ENCODE measurements at places on chromosomes 2 and 18.
A peak's percentile ranks its signal among the peaks of the same experiment; 100 is the strongest.

GRCh38 chr18:59690186-59690982, 6.8 kb downstream of the CCBE1 start:
- DNase-seq, result no peak

GRCh38 chr2:54239427-54239826, 16.6 kb downstream of the TSPYL6 start:
- peak; percentile 8 for DNase-seq

GRCh38 chr18:22668496-22668895, 250.8 kb upstream of the CTAGE1 start:
- no peak for DNase-seq

DNA sequence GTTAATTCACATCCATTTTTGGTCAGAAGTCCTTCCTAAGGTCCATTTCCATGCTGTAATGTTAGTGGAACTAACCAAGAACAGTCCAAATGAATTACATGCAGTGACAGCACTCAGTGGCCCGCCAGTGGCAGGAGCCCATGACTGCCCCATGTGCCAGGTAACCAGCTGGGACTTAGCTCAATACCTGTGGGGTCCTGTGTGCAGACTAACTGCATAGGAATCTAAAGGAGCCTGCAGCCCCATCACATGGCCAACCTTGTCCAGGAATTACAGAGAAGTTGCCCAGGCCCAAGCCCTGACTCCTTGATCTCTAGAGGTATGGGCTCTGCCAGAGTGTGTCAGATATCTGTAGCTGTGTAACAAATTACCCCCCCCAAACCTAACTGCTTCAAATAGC, 35.4 kb upstream of the GPR17 start:
- DNase-seq, result no peak

- DNase-seq, result no peak
Measured at GRCh38 chr2:196291426-196291825, 120.0 kb upstream of the STK17B start.

DNA sequence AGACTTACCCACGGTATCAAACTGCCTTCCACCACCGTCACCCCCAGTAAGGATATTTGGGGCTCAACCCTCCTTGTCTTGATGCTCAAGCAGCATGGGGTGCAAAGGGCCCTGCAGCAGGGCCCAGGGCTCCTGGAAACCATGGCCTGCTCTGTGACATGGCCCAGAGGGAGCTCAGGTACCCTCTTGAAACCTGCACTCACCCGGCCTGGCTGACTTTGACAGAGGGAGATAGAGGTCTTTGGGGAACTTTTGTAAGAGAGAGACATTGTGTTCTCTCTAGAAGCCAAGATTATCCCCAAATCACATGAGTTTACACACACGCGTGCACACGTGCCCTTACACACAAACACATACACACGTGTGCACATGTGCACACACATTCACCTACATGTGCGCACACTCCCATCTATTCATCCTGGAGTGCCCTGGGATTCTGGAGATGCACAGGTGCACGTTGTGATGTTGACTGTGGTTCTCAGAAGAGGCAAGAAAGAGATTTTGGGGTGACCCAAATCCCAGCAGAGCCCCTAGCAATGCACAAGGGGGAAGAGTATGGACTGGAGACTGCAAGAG, 19.6 kb upstream of the KCNK3 start:
- DNase-seq, result no peak

- DNase-seq, result no peak
Measured at GRCh38 chr2:63977904-63978303, 41.3 kb downstream of the VPS54 start.

DNA sequence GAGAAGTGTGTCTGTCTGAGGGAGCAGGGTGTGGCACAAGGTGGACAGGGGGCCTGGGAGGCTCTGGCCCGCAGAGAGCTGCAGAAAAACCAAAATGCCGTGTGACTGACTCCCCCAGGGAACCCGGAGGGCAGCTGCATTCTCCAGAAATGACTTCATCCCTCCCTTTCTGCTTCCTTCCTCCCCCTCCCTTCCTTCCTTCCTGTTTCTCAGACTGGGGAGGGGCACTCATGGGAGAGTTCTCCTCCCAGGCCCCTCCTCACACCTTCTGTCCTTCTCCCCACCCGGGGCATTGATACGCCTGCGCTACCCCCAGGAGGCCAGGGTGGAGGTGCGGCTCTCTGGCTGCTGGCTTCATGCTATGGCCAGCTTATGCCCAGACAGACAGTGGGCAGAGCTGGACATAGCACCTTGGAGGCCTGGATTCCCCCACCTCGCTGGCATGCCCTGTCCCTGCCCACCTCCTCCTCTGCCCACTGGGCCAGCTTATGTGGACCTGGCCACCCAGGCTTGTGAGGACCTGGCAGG, 8.2 kb upstream of the GPR17 start:
- DNase-seq, result peak; percentile 35

- no peak for DNase-seq
Measured at GRCh38 chr2:71603311-71603811, 150.0 kb downstream of the DYSF start.

DNA sequence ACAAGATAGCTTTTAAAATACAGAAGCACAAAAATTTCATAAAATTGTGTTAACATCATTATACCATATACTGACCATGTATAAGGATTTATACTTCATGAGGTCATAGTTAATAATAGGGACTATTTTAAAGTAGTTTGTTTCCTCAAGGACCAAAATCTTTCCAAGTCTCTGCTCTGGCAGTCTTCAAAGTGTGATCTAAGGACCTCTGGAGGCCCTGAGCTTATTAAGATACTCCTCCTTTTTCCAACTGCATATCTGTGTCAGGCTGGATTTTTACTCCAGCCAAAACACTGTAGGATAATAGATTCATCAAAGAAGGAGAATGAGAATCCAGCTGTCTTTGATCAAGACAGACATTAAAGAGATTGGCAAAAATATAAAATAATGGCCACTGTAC, 1.7 kb upstream of the SCYGR2 start:
- no peak for DNase-seq

DNA sequence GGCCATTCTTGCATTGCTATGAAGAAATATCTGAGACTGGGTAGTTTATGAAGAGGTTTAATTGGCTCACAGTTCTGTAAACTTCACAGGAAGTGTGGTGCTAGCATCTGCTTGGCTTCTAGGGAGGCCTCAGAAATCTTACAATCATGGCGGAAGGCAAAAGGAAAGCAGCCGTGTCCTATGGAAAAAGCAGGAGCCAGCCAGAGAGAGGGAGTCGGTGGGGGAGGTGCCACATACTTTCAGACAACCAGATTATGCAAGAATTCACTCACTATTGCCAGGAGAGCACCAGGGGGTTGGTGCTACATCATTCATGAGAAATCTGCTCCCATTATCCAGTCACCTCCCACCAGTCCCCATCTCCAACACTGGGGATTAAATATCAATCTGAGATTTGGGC, 64.1 kb downstream of the CPS1 start:
- DNase-seq, result no peak

DNA sequence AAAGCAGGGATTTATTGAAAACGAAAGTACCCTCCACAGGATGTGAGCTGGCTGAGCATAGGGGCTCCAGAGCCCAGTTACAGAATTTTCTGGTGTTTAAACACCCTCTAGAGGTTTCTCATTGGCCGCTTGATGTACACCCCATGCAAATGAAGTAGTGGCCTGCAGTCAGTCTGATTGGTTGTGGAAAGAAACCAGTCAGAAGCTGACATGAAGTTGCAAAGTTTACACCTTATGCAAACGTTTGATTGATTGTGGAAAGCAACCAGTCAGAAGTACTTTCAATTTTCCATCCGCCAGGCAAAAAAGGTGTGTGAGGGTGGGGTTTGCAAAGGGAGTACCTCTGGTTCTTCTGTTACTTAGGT, 62.3 kb downstream of the VWA3B start:
- DNase-seq, result peak; percentile 24

GRCh38 chr2:100397118-100397860, 20.2 kb downstream of the CHST10 start:
- DNase-seq, result no peak

- DNase-seq, result no peak
Measured at GRCh38 chr2:201285499-201285898, 25.2 kb downstream of the CASP8 start.

GRCh38 chr2:112644933-112645309, 818 bp upstream of the SLC20A1 start:
- no peak for DNase-seq

DNA sequence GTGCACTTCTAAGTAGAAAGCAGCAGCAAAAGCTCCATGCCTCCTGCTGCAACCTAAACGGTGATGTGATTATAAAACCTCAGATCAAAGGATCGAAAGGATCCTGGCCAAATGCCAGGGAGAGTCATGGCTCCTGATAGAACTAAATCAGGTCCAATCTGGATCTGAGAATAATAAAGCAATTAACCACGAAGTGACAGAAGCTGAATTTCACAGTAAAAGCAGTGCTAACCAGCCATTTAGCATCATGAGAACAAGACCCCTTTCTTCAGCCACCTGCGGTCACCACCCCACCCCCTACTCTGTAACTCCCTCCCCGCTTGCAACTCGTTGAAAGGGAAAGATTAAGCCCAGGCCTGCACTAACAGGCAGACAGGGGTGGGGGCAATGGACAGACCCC, 748.7 kb downstream of the BCL11A start:
- no peak for DNase-seq

- no peak for DNase-seq
Measured at GRCh38 chr18:45222180-45222579, 393.1 kb upstream of the SLC14A2 start.

- DNase-seq, result no peak
Measured at GRCh38 chr18:1892191-1892590, 679.1 kb downstream of the METTL4 start.

- no peak for DNase-seq
Measured at GRCh38 chr2:11750917-11751316, 4.5 kb downstream of the LPIN1 start.

DNA sequence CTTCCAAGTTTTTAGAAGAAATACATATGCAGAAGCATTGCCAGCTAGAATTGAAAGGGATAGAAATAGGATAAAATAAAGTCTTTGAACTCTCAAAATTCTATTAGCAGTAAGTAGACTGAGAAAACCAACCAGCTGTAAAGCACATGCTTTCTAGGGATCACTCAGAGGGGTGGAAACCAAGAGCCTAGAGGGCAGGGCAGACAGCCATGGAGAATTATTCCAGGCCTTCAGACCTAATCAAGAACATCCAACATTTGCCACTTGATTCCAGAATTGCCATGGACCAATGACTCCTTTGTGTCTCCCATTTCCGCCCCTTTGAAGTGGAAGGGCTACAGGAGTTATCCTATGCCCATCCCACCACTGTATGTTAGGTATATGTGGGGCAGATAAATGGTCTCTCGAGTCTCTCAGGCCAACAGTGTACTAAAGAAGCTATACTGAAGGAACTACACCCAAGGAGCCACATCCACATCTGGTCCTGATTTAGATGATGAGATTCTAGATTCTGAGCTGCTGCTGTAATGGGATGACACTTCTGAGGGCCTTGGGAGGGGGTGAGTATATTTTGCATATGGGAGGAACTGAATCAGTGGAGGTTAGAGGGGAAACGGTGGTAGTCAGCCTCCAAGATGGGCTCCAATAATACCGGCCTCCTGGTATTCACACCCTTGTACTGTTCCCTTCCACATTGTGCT, 4.0 kb downstream of the FARSB start:
- peak; percentile 34 for DNase-seq

- no peak for DNase-seq
Measured at GRCh38 chr2:177529166-177529565, 136.6 kb downstream of the AGPS start.

DNA sequence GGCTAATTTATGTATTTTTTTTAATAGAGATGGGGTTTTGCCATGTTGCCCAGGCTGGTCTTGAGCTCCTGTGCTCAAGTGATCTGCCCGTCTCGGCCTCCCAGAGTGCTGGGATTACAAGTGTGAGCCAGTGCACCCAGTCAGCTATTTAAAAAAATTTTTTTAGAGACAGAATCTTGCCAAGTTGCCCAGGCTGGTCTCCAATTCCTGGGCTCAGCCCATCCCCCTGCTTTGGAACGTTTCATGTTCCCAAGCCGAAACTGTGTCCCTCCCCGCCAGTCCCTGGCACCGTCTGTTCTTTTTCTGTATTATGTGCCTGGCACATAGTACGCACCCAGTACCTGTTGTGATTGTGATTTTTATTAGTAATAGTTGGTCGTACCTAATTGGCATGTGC, 63.1 kb upstream of the MGAT5 start:
- DNase-seq, result no peak

- DNase-seq, result no peak
Measured at GRCh38 chr2:202479090-202479489, 103.0 kb downstream of the BMPR2 start.

DNA sequence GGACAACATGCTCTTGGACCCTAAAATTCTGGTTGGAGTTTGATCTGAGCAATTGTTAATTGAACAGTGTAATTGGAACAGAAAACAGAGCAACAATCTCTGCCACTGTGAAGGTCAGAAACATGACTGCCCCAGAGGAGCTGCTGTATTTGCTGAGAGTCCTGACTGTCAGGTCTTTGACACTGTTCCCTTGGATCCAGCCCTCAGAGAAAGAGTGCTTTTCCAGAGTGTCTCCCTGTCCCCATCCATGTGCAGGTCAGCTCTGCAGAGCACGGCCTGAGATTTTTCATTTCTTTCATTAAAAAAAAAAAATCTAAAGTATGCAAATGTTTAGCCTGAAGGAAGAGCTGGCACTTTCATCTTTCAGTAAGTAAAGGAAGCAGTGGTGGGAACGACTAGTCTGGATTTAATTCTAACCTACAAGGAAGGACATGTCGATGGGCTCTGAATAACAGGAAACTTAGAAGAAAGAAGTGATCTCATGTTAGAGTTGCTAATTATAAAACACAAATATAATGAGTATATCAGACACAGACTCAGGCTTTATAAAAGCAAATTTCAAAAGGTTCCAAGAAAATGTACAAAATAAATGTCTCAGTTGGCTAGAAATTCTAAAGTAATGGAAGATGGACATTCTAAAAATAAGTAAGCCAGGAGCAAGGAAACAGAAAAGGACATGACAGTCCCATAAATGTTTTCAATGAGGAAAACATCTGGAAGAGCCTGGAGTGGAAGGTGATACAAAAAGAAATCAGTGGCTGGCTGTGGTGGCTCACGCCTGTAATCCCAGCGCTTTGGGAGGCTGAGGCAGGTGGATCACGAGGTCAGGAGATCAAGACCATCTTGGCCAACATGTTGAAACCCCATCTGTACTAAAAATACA, 876.5 kb downstream of the EPHA4 start:
- no peak for DNase-seq

GRCh38 chr2:9638532-9638931, 7.7 kb upstream of the YWHAQ start:
- peak; percentile 85 for DNase-seq

DNA sequence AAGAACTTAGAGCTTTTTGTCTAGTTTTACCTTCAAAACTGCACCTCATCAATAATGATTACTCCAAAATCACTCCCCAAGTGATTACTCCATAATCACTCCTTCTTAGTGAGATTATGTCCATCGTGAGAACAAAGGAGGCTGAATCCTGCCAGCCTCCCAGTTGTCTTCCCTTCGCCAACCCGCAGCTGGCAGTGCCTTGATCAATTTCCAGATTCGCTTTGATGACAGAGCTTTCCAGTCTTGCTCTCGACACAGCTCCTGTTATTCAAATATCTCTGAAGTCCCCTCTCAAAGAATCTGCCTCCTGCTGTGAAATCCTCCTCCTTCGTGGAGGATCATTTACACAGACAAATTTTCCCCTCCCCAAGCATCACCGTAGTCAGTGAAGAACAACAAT, 237.7 kb downstream of the EIPR1 start:
- no peak for DNase-seq

GRCh38 chr2:46326231-46326980, 29.2 kb downstream of the EPAS1 start:
- no peak for DNase-seq

GRCh38 chr2:86056590-86057331, 48.9 kb downstream of the POLR1A start:
- DNase-seq, result no peak

All from AG09319 (cell line).